ENCODE measurements at places on chromosomes 2 and 18.

DNA sequence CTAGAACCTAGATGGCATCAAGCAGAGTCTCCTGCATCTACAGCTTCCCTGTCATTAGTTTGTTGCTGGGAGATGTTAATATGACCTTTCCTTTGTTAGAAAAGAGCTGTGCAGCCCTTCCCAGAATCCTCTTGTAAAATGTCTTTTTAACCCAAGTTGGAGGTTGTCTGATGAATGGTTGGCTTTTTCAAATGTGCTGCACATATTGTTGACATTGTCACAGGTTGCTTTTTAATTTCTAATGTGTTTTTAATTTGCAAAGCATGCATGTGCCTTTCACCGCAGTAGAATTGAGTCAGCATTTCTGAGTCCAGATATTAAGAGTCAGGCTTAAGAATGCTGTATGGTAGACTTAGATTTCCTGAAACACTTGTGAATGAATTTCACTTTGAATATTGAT lies 120.8 kb downstream of the GREB1L start:
- DNase-seq, result no peak

DNA sequence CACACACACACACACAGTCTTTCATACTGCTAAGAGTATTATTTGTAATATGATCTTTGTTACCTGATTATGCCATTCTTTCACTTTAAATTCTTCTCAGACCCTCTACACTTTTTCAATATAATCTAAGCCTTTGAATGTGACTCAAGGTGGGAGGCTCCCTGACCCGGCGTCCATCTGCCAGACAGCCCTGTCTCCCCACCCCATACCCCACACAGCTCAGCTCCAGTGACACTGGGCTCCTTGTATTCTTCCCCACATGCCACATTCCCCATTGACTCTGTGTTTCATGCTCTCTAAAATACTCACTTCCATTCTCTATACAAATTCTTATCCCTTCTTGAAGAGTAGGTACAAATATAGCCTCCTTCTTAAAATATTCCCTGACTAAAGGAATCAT lies 442.2 kb downstream of the TGIF1 start:
- no peak for DNase-seq

DNA sequence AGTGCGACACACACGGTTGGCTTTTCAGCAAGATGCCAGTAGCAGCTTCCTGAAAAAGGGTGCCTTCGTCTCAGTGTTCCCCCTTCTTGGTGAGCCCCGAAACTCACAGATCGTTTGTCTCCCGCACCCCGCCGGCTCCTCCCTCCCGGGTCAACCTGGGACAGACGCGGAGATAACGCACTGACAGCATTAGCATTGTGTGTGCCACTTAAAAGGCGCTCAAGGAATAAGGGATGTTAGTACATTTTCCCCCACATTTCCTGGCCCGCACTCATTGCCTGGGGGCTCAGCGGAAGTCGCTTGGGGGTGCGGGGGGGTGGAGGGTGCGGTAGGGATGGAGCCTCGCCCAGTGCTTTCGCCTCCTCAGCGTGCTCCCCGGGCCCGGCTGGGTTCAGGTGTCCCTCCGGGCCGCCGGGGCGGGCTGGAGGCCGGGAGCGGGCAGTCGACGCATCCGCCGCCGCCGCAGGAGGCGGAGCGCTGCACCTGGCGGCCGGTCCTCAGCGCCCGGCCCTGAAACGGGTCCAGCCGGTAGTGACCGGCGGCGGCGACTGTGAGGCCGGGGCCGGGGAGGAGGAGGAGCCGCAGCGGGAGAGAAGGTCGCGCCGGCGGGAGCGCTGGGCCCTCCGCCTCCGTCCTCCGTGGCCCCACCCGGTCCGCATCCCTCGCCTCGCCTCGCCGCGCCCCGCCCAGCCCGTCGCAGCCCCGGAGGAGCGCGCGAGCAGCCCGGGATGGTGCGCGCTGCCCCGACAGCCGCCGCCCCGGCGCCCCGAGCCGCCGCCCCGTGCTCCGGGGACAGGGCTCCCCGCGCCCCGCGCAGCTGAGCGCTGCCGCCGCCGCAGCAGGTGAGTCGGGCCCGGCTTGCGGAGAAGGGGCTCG lies at the start of gene MFSD6:
Gene MFSD6 (plus strand): TSS at position 694 of the 876 bp plus-strand sequence. CDS start 27,675 bp downstream, outside the sequence.
- DNase-seq, result peak; percentile 14

DNA sequence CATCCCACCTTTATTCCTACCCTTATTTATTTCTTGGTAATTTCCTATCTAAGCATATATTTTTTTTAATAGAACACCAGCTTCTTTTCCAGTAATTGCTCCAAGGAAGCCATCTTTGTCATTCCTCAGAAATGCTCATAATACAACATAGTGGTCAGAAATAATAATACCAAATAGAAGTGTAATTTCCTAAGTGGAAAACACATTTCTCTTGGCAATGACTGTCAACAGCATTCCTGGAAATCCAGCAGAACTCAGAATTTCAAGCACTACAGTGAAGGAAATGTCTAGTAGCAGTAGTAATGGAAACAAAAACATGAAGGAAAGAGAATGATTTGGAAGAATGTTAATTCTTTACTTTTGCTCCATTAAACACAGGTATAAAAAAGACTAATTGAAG lies 56.6 kb downstream of the GDF7 start:
- DNase-seq, result no peak

DNA sequence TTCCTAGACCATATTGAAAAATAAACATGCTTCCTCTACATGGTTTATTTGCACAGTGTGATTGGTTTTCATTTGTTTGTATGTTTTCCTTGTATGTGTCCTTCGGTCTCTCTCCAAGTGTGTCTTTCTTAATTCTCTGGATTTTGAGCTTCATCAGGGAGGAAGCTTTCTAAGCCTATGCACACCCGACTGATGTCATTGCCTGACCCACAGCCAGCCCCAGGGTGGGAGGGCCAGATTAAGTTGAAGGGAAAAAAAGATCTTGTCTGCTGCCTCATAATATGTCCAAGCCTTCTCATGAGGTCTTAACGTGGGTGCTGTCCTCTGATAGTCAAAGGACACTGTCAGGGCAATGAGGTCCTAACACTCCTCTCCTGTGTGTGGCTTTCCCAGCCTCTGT lies 115.2 kb downstream of the MARCHF4 start:
- no peak for DNase-seq

DNA sequence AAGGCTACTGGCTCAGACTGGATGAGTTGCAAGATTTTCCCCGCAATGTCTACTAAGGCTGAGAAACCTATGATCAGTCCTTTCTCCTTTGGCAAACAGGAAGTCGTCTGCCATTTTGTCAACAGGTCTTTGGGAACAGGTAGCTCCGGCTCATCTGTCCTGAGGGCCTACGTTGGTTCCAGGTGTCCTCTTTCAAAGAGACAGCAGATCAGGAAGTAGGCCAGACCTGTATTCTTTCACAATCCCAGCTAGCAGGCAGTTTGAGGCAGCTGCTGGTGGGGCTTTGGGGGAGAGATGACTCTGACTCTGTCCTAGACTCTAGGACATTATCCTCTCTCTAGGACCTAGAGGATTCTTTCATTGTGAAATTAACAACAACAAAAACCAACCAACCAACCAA lies 98.6 kb downstream of the ACTR2 start:
- DNase-seq, result no peak

GRCh38 chr18:26656944-26657536 lies 108.7 kb upstream of the KCTD1 start:
- DNase-seq, result no peak

- DNase-seq, result no peak
Measured at GRCh38 chr2:161283926-161284325, 24.3 kb upstream of the PSMD14 start.

- no peak for DNase-seq
Measured at GRCh38 chr18:5466256-5466655, 77.5 kb downstream of the EPB41L3 start.

DNA sequence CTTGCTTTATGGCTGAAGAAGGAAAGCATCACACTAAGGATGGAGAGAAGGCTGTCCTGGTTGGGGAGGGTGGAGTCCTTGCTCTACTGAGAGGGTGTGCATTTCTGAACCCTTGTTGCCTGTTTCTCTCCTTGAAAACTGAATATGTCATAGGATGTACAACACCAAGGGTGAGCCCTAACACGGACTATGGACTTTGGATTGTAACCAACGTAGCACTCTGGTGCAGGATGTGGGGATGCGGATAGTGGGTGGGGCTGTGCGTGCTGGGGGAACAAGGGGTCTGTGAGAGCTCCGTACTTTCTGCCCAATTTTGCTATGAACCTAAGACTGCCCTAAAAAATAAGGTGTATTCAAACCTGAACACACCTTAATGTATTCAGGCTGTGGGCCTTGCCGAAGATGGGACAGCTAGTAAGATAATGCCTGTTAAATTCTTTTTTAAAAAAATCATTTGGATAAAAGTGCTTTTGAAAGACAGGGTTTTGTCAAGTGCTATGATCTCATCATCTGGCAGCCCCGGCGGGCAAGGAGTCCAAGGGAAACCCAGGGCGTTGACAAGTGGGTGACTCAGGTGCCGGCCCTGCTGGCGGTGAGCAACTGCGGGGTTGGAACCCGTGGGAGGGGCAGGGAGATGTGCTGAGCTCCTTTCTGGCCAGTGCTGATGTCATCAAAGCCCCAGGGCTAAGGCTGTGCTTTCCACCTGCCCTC lies 54.0 kb downstream of the GATA6 start:
- no peak for DNase-seq

GRCh38 chr2:43318791-43319190 lies 92.4 kb upstream of the ZFP36L2 start:
- DNase-seq, result no peak

- no peak for DNase-seq
Measured at GRCh38 chr2:102368461-102369109, 13.0 kb downstream of the IL18R1 start.

Data from activated CD4-positive, CD25-positive, alpha-beta regulatory T cell treated with anti-CD3 and anti-CD28 coated beads, Interleukin-2, amount 50 U/mL, for 16 hours (primary cell).